ENCODE measurements at places on chromosomes 5 and 9.
A peak's percentile ranks its signal among the peaks of the same experiment; 100 is the strongest.

- DNase-seq: peak; percentile 71
Measured at GRCh38 chr9:91157883-91158282, 203.8 kb downstream of the AUH start.

- DNase-seq: no peak
Measured at GRCh38 chr5:176355400-176356178, 6.0 kb downstream of the KIAA1191 start.

DNA sequence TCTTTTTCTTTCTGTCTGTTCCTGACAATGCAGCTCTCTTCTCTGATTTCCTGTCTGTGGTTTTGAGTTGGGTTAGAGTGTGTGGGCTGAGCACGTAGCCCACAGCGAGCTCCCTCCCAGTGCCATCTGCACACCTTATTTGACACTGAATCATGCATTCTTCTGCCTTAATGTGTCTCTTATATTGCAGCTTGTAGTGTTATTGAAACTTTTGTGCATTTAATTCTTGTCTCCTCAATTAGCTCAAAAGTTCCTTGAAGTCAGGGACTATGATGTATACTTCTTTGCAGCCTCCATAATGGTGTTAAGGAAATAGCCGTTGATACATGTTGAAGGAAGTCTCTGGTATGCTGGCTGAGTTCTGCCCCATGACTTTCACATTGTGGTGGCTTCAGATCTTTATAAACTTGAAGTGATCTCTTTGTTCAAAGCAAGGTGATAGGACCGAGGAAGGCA, 576.2 kb upstream of the CLINT1 start:
- no peak for DNase-seq

DNA sequence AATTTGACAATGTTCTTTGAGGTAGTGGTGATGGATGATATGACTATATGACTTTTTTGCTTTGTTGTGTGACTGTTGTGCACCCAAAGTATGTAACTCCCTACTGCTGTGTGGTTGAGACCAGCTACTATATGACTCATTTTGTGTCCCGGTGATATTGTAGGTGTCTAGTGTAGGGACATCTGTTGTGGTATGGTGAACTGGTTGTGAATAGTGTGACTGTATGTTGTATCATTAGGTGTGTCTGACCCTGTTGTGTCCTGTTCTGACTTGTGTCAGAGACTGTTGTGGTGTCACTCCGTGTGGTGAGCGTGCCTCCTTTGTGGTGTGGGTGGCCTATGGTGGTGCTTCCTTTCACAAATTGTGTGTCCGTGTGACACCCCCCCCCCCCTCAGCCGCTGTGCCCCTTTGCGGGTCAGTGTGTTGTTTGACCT, 11.2 kb upstream of the CXXC5 start:
- no peak for DNase-seq

DNA sequence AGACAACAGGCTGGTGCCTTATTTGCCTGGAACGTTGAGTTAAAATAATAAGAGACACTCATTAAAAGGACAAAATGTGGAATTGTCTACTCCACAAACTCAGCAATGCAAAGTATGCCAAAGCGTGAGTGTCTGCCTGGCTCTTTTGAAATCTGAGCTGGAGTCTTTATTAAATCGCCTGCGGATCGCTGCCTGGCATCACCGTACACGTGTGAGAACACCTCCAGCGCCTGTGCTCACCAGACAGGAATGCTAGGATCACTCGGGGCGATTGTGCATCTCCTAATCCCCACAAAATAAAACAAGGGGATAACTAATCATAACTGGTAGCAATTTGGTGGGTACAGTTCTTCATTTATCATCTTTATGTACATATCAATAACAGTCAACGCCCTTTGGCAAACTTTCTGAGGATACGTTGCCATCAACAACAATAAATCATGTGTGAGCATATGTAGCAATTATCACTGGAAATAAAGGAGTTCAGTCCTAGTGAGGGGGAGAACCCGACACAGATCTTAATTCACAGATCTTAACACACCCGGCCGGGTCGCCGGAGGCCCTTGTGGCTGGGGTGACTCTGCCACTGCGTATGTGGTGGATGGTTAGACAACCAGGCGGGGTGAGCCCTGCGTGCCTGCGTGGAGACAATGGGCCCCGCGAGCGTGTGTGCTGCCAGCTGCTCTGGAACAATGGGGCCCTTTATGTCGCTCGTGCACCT, 284.9 kb upstream of the IRX1 start:
- DNase-seq: peak; percentile 91

DNA sequence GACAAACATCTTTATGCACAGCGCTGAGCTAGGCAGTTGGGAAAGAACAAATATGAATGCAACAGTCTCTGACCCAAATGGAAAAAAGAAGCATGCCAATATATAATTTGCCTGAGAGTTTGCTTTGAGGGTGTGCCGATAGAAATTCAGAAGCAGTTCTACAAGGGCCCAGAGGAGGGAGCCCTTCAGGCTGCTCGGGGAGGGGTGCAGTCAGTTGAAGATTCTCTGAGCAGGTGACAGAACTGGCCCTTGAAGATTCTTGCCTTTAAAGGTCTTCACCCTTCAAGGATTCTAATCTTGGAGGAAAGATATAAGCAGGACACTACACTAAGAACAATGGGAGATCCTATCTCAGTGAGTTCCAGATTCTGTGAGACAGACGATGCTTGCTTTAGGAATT, 3.7 kb upstream of the PAPPA start:
- DNase-seq: no peak

GRCh38 chr5:17081142-17081541, 136.3 kb upstream of the BASP1 start:
- DNase-seq: no peak

DNA sequence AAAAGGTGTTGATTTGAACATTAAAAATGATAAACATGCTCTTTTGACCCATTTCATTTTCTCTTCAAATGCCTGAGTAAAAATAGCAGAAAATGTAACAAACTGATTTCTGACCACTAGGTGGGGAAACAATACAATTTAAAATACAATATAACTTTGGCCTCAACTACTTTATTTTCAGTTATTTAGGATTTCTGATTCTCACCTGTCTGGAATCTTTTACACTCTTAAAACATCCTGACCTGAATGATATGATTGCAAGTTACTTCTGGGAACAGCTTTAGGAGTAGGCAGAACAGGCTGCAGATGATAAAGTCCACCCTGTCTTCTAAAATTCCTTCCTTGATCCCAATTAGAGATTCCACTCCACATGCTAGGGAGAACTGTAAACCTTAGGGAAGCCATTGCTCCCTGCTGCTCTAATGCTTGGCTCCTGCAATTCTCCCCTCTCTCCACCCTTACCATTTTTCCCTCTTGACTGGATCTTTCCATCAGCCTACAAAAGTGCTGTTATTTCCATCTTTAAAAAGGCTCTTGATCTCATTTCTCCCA, 70.3 kb downstream of the FYB1 start:
- no peak for DNase-seq
